ENCODE measurements at places on chromosomes 12 and 14.

DNA sequence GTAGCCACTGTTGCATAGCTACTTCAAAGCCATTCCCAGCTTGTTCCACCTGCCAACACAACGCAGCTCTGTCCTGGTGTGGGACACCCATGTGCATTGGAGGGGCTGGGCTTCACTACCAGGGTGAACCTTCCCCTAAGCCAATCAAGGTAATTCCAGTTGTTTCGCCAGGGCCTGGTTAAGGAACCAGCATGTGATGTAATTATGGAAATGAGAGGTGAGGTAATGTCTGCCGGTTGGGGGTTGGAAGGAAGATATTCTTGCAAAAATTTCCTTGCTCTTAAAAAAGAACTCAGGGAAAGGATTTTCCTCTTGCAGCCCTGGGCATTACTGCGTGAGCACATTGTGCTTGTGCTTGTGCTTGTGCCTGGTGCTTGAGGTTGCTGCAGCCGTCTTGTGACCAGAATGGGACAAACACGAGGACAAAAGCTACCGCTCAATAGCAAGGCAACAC, 14.9 kb downstream of the TUBA1C start:
- DNase-seq: no peak

- DNase-seq: no peak
These were observed 238.2 kb upstream of the SSTR1 start for GRCh38 chr14:37969511-37969979.

DNA sequence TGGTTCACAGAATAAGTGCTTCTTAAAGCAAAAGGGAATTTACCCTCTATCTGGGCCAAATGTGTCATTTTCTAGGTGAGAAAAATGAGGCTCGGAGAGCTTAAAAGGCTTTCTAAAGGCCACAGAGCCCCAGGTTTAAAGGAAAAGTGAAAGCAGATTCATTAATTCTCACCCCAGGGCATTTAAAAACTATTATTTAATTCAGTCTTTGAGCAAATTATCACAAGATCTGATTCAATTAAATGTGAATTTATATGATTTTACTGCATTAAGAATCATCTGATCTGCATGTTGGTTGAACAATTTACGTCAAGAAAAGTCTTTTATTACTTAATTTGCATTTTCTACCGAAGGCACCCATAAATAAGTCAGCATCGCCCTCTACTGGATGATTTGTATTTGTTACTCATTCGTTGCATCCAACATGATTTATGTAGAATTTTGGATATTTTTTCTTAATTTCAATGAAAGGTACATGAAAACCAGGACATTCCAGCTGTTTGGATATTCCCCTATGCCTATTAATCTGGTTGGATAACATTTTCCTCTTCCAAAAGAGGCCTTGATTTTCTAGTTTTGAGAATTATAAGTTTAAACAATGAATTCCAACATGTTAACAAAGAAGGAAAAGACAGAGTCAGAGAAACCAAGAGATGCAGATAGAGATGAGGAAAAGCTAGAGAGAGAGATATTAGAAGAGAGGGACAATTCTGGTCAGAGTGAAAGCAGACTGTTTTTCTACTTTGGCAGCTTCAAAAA, 19.1 kb upstream of the DHRS7 start:
- peak; percentile 65 for DNase-seq

- DNase-seq: no peak
These were observed 32.2 kb downstream of the SUSD6 start for GRCh38 chr14:69643430-69644200.

DNA sequence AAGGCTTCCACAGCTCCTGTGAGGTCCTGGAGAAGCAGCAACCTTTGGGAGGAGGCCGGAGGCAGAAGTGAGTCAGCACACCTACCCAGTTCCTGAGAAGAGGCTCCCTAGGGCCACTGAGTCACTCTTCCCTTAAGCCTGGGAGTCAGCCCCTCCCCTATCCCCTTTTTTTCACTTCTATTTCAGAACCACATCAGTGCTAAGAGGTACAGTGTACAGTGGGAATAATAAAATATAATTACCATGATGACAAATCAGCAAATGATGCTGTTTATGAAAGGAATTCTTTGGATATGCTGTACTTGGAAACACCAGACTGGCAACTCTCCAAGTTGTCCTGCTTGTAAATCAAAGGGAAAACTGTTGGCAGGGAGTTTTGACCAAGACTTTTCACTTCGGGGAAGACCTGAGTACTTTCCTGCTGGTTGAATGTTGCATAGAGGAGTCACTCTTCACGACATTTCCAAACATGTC, 7.8 kb upstream of the TBPL2 start:
- no peak for DNase-seq

- no peak for DNase-seq
These were observed 20.3 kb downstream of the FANCM start for GRCh38 chr14:45156067-45156466.

GRCh38 chr14:37056473-37056872, 115.9 kb downstream of the SLC25A21 start:
- DNase-seq: no peak

- no peak for DNase-seq
These were observed 11.5 kb downstream of the FOXA1 start for GRCh38 chr14:37583358-37584210.

- no peak for DNase-seq
These were observed 26.5 kb downstream of the TECPR2 start for GRCh38 chr14:102389246-102389645.

GRCh38 chr14:95535226-95536021, 574 bp downstream of the GLRX5 start:
- DNase-seq: no peak

GRCh38 chr12:122834104-122834920, 945 bp upstream of the HIP1R start:
- DNase-seq: no peak

DNA sequence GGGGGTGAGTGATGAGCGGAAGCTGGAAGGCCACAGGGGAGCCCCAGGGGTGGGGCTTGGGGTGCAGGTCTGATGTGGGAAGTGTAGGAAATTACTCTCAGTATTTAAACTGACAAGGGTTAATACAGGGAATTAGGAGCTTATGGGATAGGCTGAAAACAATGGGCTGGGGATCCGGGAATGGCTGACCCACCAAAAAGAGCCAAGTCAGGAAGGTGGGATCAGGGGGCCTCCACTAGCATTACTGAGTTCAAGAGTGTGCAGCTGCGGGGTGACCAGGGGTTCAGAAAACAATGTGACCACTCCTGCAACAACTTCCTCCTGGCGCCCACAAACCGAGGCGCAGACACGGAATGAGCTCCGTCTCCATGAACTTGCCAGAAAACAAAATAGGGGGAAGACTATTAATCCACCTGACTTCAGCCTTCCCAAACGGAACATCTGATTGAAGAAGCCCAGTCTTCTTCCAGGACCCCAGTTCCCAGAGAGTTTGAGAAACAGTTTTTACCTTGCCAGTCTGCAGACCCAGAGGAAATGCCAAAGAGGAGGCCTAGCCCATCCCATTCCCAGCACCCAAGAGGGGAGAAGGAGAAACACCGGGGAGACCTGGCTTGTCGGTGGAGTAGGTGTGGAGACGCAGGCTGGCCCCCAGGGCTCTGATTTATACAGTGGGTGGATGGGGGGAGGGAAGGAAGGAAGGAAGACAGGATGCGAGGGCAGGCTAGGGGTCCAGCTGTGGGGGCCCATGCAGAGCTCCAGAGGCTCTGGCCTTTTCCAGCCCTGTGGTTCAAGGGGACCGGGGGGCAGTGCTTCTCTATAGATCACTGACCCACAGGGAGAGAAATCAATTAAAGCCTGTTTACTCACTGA, 16.5 kb upstream of the YY1 start:
- no peak for DNase-seq

GRCh38 chr12:58977476-58977875, 57.2 kb upstream of the LRIG3 start:
- DNase-seq: no peak

DNA sequence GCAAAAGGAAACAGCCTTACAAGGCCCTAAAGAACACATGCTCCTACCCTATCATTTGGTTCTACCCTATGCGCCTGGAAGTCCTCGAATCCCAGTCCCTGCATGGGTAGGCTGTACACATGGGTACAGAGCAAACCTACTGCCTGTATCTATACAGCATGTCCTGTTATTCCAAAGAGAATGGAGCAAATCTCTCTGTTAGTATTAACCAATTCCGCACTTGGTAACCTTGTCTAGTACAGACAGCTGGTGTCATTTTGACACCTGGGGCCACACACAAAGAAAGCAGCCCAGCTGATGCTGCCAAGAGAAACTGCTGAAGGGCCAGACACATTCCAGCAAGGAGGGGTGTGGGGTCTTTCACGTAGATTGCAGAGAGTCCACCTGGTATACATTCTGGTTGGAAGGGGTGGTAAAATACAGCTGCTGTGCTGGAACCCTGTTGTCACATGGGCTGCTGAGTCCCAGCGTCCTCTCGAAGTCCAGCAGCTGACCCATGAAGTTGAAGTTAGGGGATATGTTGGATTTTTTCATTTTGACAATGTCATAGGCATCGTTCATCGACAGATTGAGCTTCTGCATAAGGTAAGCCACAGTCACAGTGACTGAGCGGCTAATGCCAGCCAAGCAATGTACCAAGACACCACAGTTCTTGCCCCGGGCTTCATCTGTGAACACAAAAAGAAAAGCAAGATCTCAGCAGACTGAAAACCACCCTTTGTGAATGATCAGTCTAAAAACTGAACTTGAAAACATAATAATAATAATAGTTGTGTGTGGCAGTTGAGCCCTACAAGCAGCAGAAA, 3.2 kb downstream of the DUSP6 start:
- no peak for DNase-seq

DNA sequence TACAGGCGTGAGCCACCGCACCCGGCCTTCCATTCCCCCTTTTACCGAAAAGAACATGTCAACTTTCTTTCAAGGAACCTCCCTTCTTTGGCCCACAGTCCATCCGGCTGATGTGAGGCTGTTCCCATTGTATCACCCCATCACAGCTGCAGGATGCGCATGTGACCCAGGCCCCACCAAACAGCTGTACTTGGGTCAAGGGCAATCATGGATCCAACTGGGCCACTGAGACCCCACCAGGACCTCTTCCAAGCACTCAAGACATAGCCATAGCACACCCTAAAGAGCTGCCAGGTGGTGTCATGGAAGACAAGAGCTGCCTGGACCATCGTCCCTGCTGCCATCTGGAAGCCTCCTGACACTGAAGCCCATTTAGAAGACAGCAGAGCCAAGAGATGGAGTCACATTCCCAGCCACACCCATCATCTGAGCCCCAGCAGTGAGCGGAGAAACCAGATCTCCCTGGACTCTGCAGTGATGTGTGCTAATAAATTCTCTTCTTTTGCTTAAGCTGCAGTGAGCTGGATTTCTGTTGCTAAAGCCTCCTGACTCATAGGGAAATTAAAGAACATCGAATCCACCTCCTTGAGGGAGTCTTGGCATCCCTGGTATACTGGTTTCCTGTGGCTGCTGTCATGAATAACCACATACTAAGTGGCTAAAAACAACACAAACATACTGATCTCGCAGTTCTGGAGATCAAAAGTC, 105.6 kb downstream of the KSR2 start:
- DNase-seq: no peak

- DNase-seq: no peak
These were observed 117.5 kb upstream of the RFLNA start for GRCh38 chr12:124177276-124177950.

DNA sequence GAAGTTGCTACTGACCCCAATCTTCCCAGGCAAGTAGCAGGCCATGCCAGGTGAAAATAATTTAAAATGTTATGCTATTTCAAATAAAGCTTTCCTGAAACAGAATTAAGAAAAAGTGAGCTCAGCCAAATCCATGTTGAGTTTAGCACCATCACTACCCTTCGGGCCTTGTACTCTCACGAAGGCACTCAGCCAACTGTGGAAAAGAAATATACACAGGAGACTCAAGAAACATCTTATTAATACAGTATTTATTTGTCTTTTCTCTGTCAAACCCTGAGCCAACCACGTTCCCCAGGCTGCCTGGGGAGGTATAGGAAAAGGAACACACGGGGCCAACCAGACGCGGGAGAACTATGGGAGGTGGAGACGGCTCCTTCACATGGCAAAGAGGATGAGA, 10.9 kb downstream of the ATP5MC2 start:
- DNase-seq: no peak

DNA sequence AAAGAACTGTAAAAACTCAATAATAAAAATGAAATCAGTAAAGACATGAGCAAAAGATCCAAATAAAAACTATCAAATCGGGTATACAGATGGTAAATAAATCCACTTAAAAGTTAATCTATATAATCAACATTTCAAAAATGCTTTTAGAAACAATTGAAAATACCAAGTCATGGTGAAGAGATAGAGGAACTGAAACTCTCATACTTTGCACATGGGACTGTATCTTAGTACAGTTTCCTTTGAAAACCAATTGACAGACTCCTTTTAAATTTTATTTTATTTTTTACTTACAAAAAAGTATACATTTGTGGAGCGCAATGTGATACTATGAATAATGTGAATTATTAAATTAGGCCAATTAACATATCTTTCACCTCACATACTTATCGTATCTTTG, 98.6 kb upstream of the FAR2 start:
- DNase-seq: no peak

DNA sequence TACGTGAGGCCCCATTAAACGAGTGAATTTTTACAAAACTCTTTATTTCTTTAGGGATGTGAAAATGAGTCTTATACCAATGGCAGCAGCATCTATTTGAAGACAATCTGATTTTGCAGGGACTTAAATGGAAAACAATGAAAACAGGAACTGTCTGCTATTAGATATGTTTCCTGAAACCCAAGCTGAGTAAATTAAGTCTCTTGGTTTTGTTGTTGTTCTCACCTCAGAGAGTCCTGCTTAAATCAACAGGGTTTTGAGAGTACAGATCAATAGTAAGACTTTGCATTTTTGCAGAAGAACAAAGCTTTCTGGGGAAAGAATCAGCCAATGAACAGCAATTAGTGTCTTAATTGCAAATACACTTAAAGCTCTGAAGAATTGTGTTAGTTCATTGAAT, 39.1 kb upstream of the LGR5 start:
- no peak for DNase-seq

DNA sequence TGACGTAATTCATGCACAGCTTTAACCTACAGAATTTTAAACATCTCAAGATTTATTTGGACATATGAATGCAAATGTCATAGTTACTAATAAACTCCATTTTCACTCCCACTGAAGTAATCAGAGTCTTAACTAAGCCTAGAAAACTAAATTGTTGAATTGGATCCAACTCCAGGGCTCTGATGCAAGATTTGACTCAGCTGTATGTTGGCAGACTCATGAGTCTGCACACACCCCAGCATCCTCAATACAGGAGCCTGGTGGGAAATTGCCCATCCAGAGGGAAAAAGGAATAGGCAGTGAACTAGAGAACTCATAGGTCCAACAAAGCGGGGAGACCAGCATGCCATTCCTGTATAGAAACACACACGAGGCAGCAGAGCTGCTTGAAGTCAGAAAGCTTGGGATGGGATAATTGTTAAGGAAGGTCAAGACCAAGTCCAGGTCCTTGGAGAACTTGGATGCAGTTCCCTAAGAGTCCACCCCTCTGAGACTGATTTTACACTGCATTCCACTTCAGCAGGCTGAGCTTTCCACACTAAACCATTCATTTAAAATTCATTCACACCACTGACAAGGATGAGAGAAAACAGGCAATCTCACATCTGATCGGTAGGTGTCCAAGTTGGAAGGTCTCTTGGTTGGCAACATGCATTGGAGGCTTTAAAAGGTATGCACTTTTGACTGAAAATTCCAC, 14.4 kb downstream of the TMTC1 start:
- no peak for DNase-seq
